ENCODE measurements at places on chromosomes 6 and 20.

DNA sequence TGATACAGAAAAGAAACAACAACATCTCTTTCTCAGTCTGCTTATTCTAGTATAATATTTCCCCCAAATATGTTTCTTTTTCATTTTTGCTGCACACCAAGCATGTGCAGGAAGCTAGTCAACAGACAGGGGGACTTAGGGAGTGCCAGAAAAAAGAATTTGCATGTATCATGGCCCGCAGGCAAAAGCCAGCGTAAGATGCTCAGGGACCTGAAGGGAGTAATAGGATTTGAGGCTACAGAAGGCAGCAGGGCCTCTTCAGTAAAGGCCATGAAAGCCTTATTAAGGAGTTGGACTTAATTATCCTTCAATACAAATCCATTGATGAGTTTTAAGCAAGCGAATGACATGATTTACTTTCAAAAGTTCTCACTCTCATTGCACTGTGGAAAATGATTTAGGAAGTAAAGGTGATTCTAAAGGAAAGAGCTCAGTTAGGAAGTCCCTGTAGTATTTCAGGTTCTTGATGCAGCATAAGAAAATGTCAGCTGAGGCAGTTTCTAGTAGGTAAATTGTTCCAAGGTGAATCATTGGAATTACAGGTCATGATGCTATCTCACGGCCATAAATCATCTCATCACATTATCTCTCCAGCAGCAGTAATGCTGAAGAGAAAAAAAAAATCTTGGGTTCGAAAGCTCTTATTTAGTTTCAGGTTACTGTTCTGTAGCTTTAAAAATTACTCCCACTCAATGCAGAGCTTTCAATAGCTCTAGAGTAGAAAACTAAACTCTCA, 94.8 kb downstream of the PTCHD4 start:
- DNase-seq, result no peak

DNA sequence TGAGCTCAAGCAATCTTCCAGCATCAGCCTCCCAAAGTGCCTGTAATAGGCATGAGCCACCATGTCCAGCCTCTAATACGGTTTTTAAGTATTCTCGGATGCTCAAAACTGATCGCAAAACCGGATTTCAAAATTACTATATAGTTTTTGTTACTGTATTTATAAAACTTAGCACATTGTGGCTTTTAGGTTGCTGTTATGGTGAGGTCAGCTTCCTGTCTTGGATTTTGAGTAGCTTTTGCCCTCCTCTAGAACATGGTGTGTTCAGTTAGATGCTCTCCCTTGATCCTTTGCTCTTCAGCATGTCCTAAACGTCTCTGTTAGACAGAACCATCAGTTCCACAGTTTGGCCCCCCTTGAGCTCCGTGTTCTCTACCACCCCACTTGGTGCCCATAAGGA, 96.2 kb downstream of the RPP40 start:
- DNase-seq, result no peak

GRCh38 chr6:80209430-80209829, 103.0 kb downstream of the BCKDHB start:
- DNase-seq, result no peak

DNA sequence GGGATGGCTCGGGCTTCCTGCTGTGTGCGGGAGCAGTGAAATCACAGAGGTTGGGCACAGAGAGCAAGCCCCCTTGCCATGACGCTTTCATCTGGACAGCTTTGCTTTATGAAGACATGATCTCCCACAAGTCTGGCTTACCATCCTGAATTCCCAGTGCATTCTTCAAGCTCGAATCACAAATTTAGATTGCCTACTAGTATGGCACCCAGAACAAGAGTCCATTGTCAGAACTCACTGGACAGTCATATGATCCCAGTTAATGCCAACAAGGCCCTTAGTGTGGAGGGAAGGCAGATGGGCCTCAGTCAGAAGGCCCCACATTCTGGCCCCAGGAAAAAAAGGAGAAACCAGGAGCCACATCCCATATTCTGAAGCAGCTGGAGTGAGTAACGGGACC, 147.3 kb upstream of the FOXQ1 start:
- DNase-seq, result no peak

GRCh38 chr6:75751443-75751842, 2.4 kb downstream of the MYO6 start:
- DNase-seq, result no peak

GRCh38 chr6:163985710-163986109, 571.2 kb downstream of the QKI start:
- no peak for DNase-seq

GRCh38 chr6:159594750-159595117, 98.3 kb downstream of the SOD2 start:
- no peak for DNase-seq

- no peak for DNase-seq
Measured at GRCh38 chr20:51535674-51536073, 6.8 kb downstream of the NFATC2 start.

DNA sequence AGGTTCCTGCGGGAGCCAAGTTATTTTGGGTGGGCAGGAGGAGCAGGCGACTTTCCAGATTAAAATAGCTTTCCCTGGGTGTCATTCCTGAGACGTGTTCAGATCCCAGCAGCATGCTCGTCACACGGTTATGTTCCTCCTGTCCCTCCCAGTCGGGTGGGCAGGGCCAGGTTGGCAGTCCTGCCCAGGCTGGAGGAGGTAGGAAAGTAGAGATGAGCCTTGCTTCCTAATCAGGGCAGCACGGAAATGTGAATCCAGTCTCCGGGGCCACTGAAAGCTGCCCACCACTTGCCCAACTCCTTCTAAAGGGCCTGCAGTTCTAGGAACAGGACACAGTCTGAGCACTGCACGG, 137.0 kb downstream of the MRPL14 start:
- no peak for DNase-seq

- no peak for DNase-seq
Measured at GRCh38 chr6:163533443-163533842, 118.9 kb downstream of the QKI start.

- DNase-seq, result no peak
Measured at GRCh38 chr6:141667580-141668309, 465.0 kb upstream of the GJE1 start.

GRCh38 chr20:49397525-49397924, 84.9 kb downstream of the KCNB1 start:
- no peak for DNase-seq

DNA sequence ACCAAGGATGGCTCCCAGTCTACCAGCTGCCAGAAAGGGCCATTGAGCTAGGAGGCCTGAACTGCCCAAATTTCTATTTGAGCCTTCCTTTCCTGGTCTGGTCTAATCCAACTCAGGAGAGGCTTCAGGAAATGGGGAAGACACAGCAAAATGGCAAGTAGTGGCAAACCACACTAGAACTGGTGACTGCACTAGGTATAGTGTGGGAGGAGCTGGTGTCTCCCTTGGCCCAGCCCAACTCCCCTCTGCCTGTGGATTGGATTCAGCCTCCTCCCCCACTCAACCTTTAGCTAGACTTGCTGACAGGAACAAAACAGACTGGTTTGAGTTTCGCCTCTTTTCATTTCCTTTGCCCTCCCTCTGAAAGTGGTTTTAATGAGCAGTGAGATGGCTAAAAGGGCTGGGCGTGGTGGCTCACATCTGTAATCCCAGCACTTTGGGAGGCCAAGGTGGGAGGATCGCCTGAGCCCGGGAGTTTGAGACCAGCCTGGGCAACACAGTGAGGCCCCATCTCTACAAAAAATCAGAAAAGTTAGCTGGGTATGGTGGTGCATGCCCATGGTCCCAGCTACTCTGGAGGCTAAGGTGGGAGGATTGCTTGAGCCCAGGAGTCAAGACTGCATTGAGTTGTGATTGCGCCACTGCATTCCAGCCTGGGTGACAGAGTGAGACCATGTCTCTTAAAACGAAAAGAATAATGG, 17.5 kb downstream of the MRPS18A start:
- no peak for DNase-seq

- no peak for DNase-seq
Measured at GRCh38 chr6:72787391-72788031, 165.6 kb downstream of the KCNQ5 start.

GRCh38 chr6:148907573-148907972, 160.7 kb downstream of the UST start:
- DNase-seq, result no peak

GRCh38 chr6:138520463-138520862, 21.2 kb upstream of the NHSL1 start:
- no peak for DNase-seq

DNA sequence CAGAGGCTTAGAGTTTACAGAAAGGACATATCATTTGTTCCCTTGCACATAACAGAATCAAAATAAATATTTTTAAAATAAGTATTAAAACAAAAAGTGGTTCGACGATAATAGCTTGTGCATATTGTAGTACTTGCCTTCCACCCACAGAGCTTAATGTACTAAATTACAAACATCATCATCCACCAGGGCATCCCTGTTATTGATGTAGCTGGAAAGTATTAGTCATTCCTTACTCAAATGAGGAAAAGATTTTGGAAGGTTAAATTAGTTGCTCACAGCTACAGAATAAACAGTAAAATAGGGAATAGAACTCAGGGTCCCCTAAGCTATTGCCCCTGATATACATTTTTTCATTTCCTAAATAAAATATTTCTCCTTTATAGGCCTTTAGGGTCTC, 150.3 kb downstream of the PTPRK start:
- DNase-seq, result no peak

DNA sequence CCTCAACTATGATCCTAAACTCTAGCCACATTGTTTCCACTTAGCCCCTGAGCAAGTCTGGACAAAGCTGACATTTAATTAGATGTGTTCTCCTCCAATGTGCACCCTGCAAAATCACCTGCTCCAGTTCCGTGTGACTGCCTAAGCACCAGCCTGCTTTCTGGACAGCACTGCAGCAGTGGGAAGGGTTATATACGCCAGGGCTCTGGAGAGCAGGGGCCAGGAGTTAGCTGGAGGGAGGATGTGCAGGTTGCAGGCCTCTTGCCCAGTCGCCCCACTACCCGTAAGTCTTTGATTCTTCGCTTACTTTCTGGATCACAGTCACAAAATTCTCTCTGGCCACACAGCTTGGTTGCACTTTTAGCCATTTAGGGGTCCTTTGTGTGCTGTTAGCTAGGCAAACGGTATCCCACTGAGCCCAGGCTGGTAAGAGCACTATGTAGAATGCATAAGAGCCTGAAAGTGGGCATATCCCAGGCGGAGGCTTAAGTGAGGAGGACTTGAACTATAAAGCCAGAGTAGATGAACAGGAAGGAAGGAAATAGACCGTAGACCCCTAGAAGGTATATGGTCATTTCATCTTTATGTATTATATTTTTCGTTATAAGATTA, 10.7 kb upstream of the PLEKHG1 start:
- DNase-seq, result no peak

GRCh38 chr6:162572240-162572639, 155.3 kb downstream of the PRKN start:
- DNase-seq, result no peak

GRCh38 chr6:15132854-15133670, 112.8 kb upstream of the JARID2 start:
- DNase-seq, result no peak

GRCh38 chr6:5107341-5107740, 22.2 kb downstream of the PPP1R3G start:
- no peak for DNase-seq

- DNase-seq, result no peak
Measured at GRCh38 chr6:83055366-83055964, 10.2 kb downstream of the UBE3D start.

- no peak for DNase-seq
Measured at GRCh38 chr6:98840996-98841513, 6.7 kb downstream of the POU3F2 start.

DNA sequence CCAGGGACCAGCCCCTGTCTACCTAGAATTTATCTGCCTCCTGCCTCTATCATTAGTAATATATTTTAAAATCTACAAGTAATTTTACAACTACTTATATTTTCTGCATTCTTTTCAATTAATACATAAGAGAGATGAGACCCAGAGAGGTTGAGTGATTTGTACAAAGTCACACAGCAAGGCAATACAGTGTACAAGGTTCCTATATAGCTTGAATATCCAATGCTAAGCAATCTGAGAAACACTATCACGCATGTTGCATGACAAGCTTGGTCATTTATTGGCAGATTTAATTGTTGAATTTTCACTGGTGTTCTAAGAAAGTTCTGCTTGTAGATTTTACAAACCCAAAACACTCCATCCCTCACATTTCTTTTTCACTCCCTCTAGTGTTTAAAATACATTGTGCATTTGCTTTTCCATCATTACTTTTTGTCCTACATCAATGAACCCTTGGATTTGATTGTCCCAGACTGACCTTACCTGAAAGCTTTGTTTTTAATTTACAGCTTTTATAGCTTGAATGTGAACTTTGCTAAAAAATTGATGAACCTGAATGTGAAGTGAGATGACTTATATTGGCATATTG, 520.9 kb upstream of the CITED2 start:
- no peak for DNase-seq

DNA sequence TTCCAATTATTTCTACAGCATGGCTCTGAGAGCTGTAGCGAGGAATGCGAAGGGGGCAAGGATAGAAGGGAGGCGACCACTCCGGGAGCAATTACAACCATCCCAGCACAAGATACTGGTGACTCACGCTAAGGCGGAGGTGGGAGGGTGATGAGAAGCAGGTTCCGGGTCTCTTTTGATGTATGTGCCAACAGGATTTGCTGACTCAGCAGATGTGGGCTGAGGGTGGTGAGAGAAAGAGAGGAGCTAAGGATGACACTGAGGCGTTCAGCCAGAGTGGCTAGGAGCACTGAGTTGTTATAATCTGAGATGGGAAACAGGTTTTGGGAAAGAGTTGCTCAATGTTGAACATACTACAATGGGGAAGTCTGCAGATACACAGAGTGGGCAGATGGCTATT, 9.3 kb upstream of the TXNDC5 start:
- DNase-seq, result no peak

GRCh38 chr6:32954986-32955802, 2.3 kb upstream of the HLA-DMA start:
- DNase-seq, result no peak

DNA sequence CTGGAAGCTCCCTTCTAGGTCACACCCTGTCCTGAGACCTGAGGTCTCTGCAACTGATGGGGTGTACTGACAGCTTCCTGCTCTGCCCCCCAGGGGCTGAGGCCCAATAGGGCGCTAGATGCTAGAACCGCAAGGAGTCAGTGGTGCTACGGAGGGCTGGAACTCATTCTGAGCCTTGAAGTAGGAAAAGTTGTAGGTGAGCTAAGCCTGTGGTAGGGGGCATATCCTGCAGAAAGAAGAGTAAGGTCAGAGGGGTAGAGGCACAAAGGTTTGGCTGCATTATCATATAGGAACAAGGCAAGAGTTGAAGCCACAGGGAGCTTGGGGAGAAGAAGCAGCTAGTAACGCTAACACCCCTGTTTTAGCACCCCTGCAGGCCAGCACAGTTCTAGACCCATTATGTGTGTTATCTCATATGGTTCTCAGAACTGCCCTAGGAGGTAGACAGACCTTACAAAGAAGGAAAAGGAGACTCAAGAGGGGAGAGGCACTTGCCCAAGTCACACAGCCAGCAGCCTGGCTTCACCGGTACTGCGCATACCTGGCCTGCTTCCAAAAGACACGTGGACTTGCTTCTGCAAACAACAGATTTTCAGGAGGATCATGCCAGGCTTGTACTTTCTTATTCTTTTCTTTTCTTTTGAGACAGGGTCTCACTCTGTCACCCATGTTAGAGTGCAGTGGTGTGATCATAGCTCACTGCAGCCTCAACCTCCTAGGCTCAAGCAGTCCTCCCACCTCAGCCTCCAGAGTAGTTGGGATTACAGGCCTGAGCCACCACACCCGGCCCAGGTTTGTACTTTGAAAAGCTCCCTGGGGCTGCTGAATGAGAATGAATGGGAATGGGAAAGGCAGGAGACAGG, 156.1 kb downstream of the MRPL14 start:
- no peak for DNase-seq

- DNase-seq, result no peak
Measured at GRCh38 chr6:19320111-19320581, 517.0 kb upstream of the ID4 start.
